ENCODE measurements at places on chromosomes 3 and 15.

DNA sequence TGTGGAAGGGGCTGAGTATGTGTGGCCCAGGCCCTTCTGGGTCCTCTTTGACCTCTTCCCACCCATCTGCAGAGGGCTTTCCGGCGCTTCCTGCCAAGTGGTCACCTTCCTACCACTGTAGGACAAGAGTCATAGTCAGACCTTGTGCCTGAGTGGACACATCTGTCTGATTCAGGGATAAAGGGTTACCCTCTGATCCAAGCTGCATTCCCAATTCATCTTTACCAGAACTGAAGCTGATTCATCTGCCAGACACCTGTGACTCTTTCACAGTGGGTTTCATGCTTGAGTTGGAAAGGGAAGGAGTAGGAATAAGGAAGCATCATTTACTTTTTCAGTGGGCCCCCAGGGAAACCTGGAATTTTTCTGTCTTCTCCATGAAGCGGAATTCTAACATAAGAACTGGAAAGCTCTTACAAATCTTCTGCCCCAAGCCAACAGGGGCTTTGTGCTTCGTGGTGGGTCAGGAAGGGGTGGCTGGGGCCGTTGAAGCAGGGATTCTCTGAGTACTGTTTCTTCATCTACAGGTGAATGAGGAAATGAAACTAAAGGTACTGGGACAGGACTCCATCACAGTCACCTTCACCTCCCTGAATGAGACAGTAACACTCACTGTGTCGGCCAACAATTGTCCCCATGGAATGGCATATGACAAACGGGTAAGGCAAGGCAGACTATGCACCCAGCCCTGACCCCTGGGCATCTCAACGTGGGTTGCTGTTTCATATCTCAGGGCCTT lies 46.4 kb downstream of the C3orf20 start:
- no peak for DNase-seq

GRCh38 chr3:120726791-120727190 lies 15.5 kb downstream of the RABL3 start:
- DNase-seq = no peak

- DNase-seq = no peak
Measured at GRCh38 chr3:15585111-15585845, 16.1 kb downstream of the HACL1 start.

- no peak for DNase-seq
Measured at GRCh38 chr15:69583626-69584025, 131.0 kb downstream of the RPLP1 start.

DNA sequence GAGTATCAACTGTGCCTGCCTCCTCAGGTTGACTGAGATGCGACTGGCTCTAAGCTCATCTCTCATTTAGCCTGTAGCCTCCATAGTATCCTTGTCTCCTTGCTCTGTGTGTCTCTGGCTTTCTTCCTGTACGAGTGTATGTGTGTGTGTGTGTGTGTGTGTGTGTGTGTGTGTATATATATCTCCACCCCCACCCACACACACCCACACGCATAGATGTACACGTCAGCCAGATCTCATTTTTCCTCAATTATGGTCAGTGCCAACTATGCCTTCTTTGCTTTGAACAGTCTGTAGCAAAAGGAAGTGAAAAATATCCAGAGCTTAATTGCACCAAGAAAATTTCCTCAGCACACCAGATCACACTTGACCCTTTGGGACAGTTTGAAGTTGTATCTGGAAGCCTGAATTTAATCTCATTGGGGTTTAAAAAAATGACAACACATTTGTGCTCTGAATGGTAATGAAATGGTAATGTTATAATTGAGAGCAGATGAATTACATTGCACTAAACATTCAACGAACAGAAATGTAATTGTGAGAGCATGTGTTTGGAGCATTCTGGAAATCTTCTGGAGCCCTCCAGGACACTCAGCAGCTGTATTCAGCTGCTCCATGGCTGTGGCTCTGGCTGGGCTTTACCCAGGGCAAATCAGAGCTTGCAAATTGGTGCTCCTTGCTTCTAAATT lies 63.6 kb downstream of the RYR3 start:
- no peak for DNase-seq

All from NCI-H1417 (cell line).